Stimulated activated CD8-positive, alpha-beta memory T cell treated with anti-CD3 and anti-CD28 coated beads, Interleukin-2, amount 100 ng/mL, for 1 hour (primary cell): ENCODE measurements at places on chromosomes 1 and 21.

GRCh38 chr1:233261206-233261605 lies 34.3 kb downstream of the PCNX2 start:
- no peak for DNase-seq

GRCh38 chr1:180997843-180998504 lies 24.7 kb downstream of the STX6 start:
- DNase-seq = no peak

GRCh38 chr21:46627726-46628125 lies 7.7 kb upstream of the PRMT2 start:
- DNase-seq = no peak

GRCh38 chr1:203996126-203996525 lies 76.8 kb upstream of the SOX13 start:
- no peak for DNase-seq

- DNase-seq = no peak
Measured at GRCh38 chr1:167289966-167290365, 69.3 kb downstream of the POU2F1 start.

DNA sequence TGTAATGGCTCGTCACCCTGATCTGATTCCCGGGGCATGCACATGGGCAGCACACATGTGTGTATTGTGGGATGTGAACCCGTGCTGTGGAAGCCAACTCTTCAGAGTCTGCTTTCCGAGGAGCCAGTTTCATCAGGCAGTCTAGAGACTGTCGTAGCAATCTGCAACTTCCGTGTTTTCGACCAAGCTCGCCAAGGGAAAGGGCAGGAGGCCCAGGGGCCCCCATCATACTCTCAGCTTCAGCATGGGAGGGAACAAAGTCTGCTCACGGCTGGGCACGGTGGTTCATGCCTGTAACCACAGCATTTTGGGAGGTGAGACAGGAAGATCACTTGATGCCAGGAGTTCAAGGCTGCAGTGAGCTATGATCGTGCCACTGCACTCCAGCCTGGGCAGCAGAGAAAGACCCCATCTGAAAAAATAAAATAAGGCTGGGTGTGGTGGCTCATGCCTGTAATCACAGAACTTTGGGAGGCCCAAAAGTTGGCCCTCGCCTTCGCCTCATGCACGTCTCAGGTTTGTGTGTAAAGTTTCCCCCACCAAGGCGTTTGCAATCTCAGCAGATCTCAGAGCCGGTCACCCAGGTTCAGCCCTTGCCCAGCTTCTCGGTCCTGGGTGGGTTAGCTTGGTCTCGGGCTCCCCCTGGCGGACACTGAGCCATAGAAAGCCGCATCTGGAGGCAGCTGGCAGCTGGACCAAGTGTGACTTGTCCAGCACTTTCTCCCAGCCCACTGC lies 48.5 kb upstream of the SLC25A33 start:
- peak; percentile 57 for DNase-seq

GRCh38 chr21:26199456-26199855 lies 28.9 kb upstream of the APP start:
- DNase-seq = no peak

GRCh38 chr1:161486806-161487741 lies 18.2 kb upstream of the FCGR2A start:
- DNase-seq = peak; percentile 7

DNA sequence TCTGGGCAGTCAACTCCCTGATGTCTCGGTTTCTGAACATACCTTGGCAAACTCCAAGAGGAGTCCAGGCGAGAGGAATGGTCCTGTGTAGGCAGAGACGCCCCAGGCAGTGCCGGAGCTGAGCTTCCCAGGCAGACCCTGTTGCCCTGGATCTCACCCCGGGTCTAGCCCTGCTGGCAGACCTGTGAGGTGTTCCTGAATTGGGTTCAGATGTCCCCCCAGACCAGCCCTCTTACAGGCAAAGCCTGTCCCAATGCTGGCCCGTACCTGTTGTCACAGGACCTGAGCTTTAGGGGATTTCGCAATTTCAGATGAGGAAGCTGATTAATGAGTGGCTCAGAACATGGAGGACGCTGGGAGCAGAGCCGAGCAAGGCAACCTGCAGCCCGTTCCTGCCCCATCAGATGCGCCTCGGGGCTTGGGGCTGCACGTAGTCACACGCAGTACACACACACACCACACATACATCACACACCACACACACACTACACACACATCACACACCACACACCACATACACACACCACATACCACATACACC lies 38.5 kb upstream of the PDE9A start:
- DNase-seq = no peak

DNA sequence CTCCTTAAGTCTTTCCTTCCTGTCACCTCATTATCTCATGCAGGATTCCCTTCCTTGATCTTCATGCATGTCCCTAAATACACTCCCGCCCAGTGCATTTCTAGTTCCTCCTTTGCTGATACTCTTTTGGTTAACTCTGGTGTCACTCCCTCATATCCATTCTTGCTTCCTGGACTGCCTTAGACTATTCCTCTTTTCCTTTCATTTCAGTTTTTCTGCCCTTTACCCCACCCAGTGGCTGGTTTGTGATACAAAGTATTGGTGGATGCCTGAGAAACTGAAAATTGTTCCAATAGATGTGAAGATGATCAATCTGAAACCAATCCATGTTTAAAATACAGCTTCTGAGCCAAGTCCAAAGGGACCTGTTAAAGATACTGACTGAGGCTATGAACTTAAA lies 553.8 kb upstream of the CAMK1G start:
- no peak for DNase-seq

GRCh38 chr21:44433791-44434567 lies 21.3 kb upstream of the LRRC3 start:
- DNase-seq = no peak

DNA sequence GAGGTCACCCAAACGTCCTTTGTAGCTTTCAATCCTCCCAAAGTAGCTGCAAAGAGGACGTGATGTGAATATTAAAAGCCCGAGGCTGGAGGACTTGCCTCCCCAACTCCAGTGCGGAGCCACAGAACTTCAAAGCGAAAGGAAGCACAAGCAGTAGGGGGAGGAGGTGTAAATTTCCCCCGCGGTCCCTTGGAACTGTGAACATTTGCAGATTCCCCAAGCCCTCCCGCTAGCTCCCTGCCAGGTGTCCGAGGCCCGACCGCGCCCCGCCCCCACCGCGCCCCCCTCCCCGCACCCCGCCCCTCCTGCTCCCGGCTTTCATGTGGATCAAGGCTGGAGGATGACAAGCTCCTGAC lies 41.5 kb upstream of the HAO2 start:
- DNase-seq = no peak

- no peak for DNase-seq
Measured at GRCh38 chr1:30764939-30765555, 7.5 kb upstream of the LAPTM5 start.

- no peak for DNase-seq
Measured at GRCh38 chr1:33260439-33260838, 4.1 kb downstream of the ZNF362 start.

GRCh38 chr1:216894494-216894893 lies 171.3 kb upstream of the ESRRG start:
- no peak for DNase-seq

GRCh38 chr1:2476061-2476999 lies at the start of gene PLCH2:
Gene PLCH2 (plus strand): TSS chr1:2476289. CDS start chr1:2476589, 300 bp downstream.
- DNase-seq = no peak

GRCh38 chr1:66788231-66788939 lies 12.7 kb downstream of the INSL5 start:
- DNase-seq = no peak

DNA sequence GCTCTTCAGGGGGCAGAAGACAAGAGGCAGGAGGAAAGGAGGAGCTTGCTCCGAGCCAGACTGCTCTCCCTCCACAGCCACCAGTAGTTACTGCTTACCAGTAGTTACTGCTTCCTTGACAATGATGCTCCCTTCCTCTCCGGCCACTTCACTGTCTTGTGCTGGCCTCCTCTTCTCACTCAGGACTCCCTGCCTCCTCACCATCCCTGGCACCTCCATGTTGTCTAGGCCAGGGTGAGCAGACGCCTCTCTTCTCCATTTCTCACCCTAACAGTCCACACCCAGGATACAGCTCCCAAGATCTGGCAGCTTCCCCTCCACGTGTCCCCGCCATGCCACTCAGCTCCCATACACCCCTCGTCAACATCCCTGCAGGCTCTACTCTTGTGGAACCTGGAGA lies 82.4 kb upstream of the TLR5 start:
- no peak for DNase-seq

- no peak for DNase-seq
Measured at GRCh38 chr1:184768467-184768866, 13.8 kb upstream of the EDEM3 start.

- no peak for DNase-seq
Measured at GRCh38 chr21:42111811-42112210, 40.7 kb downstream of the UMODL1 start.

GRCh38 chr1:107590900-107591622 lies 373.9 kb downstream of the VAV3 start:
- DNase-seq = no peak

DNA sequence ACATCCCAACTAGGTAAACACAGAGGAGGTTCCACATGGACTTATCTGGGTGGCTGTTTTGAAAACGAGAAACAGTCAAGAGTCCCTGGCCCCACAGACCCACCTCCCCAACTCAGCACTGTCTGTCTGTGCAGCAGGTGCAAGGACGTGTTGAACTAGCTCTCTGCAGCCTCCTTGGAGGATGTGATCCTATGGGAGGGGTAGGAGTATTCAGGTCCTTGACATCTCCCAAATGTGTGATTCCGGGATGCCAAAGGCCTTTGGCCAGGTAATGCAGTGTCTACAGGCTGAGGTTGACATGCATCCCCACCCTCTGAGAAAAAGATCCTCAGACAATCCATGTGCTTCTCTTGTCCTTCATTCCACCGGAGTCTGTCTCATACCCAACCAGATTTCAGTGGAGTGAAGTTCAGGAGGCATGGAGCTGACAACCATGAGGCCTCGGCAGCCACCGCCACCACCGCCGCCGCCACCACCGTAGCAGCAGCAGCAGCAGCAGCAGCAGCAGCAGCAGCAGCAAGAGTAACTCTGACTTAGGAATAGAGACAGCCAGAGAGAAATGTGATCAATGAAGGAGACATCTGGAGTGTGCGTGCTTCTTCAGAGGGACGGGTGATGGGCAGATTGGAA lies 151.6 kb upstream of the CAMK1G start:
- DNase-seq = no peak

- no peak for DNase-seq
Measured at GRCh38 chr1:209853676-209854075, 25.9 kb downstream of the UTP25 start.

DNA sequence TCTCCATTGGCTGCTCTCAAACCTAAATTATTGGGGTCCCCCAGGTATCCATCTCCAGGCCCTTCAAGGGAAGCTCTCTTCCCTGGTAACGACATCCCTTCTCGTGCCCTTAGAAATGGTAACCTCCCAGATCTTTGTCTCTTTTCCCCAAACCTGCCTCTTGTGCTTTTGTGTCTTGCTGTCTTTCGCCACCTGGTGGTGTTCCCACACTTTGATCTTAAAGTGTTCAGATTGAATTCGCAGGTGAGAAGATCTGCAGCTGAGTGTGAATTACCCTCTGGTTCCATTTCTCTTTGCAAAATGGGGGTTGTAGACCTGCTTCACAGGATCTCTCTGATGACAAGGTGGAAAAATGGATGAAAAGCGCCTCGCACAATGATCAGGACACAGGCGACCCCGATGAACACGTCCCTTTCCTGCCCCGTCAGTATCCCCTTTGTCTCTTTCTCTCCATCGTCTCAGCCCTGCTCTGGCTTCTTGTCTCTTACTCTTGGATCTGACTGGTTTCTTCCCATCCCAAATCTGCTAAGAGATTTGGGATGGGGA lies 53.1 kb downstream of the DOP1B start:
- peak; percentile 3 for DNase-seq

GRCh38 chr21:33855190-33855589 lies 60.4 kb downstream of the ATP5PO start:
- no peak for DNase-seq

- DNase-seq = no peak
Measured at GRCh38 chr21:43373362-43374227, 53.3 kb downstream of the SIK1 start.

- DNase-seq = no peak
Measured at GRCh38 chr21:44392185-44392584, 38.8 kb downstream of the TRPM2 start.

GRCh38 chr21:42144679-42145568 lies 73.8 kb downstream of the UMODL1 start:
- DNase-seq = no peak

GRCh38 chr1:240813720-240814119 lies 201.8 kb upstream of the GREM2 start:
- DNase-seq = no peak

DNA sequence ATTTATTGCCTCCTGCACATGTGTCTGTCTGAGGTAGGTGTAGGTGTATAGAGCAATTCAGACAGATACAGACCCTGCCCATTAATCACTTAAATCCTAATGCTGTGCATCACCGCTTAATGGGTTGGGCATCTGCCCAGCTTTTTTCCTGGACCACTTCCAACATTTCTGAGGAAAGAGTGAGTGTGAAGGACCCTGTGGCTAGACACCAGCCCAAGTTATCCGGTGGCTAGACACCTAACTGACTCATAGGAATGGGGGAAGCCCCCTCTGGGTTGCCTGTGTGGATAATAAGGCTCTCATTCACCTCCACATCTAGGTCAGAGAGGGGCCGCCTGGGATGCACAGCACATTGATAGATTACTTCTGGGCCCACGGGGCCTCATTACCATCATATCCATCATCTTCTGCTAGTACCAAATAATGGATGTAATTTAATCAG lies 121.1 kb upstream of the RAVER2 start:
- DNase-seq = no peak

DNA sequence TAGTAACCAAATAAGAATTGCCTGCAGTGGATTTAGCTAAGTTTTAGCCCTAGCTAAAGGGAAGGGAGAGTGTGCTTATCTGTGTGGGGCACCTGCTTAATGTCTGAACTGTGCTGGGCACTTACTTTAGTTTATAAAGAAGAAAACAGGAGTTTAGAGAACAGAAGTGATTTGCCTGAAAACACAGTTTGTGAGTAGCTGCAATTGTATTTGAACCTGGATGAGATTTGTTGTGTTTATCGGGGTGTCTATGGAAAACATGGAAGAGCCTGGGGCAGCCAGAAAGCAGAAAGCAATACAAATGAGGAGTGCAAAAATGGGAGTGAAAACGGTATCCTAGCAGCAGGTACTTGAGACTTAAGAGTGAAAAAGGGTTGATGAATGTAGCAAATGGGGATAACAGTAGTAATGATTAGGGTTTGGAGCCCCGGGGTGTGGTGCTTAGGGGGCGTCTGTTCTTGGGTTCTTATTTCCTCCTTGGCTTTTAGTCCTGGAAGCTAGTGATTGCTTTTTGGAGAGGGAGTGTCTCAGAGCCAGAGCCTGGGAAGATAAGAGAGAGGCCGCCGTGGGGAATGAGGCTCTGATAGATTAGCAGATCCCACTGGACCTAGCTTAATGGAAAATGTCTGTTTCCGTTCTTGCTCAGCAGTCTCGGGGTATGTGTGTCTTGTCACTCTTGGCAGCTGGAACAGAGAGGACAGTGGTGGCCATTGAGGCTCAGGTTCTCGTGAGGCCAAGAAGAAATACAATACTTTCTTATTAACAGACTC lies 5.6 kb downstream of the PRCC start:
- DNase-seq = no peak

GRCh38 chr1:235919127-235919832 lies 52.6 kb upstream of the LYST start:
- no peak for DNase-seq

- DNase-seq = no peak
Measured at GRCh38 chr1:38095454-38095931, 48.9 kb upstream of the POU3F1 start.
